Stimulated activated CD8-positive, alpha-beta memory T cell treated with anti-CD3 and anti-CD28 coated beads, Interleukin-15, amount 100 ng/mL, for 4 hours (primary cell): ENCODE measurements at places on chromosomes 13 and 19.
A peak's percentile ranks its signal among the peaks of the same experiment; 100 is the strongest.

DNA sequence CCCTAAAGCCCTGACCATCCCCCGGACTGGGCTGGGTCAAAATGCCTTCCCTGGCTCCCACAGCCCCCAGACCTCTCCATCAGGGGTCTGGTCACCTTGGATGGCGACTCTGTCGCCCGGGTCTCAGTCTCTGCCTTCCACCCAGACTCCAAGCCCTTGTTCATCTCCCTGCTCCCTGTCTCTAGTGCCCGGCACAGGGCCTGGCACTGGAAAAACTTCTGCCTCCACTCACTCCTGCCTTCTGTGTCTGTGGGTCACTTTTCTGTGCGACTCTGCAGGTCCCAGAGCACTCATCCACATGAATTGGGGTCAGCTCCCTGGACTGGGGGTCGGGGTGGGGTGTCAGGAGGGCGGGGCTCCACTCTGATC, 1.1 kb downstream of the ZNF787 start:
- DNase-seq, result no peak

- no peak for DNase-seq
Measured at GRCh38 chr13:99296398-99296797, 10.8 kb downstream of the GPR183 start.

- DNase-seq, result no peak
Measured at GRCh38 chr19:34838753-34839431, 65.9 kb upstream of the ZNF599 start.

- DNase-seq, result no peak
Measured at GRCh38 chr19:22515435-22515834, 93.3 kb upstream of the ZNF98 start.

GRCh38 chr19:47697863-47698609, 15.2 kb upstream of the EHD2 start:
- DNase-seq, result no peak

DNA sequence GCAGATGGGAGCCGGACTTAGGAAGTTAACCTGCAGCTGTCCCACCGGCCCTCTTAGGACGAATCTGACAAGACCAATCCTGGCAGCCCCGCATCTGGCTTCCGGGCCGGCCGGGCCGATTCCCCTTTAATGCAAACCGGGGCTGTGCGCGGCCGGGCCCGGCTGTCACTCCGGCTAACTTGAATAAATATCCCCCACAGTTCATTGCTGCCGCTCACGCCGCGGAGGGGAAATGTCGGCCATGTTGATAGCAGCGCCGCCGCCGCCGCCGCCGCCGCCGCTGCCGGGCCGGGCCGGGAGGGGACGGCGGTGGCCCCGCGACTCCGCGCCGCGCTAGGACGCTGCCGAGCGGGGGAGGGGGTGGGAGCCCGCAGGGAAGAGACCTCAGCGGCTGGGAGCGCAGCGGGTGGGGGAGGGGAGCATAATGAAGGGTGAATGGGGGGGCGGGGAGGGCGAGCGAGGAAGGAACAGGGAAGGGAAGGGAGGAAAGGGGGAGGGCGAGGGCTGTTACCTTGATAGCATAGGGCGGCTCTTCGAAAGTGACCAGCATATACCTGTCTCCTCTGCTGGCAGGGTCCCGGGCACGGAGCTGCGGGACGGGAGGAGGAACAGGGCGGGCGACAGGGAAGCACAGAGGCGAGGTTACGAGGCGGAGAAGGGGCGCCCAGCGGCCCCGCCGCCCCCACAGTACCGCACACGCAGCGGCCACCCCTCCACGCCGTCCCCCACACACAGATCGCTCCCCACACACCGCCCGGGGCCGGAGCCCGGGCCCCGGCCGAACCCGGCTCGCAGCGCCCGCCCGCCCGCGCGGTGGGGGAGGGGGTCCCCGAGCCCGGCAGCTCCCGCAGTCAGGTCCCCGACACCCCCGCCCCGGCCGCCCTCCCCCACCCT, 1.1 kb downstream of the INTS6 start:
- DNase-seq, result peak; percentile 54

DNA sequence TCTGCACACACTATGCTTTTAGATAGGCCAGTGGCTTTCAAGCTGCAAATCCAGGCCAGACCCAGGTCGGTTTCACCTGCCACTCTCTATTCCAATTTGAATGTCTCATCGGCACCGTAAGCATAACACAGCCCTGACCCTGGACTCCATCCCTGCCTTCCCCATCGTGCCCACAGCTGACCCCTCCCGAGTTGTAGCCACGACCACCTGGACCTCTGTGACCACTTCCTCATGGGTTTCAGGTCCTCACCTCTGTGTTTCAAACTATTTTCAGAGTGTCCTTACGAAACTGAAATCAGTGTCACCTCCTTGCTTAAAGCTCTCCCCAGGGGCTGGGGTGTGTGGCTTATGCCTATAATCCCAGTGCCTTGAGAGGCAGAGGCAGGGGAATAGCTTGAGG, 9.0 kb upstream of the HSH2D start:
- no peak for DNase-seq

GRCh38 chr13:95349267-95349666, 48.0 kb upstream of the ABCC4 start:
- DNase-seq, result no peak

DNA sequence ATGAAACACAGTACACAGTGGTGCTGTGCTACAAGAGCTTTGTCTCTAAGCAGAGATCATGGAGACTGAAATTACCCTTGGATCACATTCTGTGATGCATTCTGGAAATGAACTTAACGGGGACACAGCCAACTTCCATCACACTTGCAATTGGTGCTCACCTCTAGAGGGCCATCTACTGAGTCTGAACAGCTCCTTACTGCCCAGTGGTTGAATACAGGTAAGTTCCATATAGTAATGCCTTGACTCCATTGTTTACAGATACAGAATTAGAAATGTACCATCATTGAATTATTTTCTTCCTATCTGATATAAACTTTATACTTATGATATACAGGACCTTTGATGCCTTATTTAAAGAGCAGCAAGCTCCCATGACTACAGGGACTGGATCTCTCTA, 686.4 kb downstream of the PCDH9 start:
- DNase-seq, result no peak

- no peak for DNase-seq
Measured at GRCh38 chr13:96002322-96003131, 50.7 kb downstream of the UGGT2 start.

DNA sequence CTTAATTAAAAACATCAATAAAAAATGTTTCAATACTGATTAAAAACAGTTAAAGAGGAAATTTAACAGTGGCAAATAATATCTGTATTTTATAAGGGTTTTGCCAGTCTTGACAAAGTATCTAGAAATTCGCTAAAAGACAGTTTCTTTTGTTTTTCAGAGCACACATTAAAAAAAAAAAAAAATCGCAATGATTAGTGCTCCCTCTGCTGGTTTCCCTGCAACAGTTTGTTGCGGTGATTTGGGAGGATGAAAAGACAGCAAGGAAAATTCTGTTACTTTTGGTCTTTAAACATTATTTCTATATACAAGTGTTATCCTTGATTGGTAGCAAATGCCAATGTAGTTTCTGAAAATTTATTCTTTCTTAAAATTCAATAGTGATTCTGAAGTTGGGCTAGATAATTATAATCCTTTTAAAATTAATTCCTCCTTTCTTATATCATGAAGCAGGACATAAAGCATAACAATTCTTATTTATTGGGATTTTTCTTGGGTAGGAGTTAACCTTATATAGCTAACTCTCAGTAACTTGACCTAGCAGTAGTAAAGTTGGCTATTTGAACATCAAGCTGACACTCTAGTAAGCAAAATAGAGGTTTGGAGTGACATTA, 23.1 kb upstream of the SPRY2 start:
- DNase-seq, result no peak

- DNase-seq, result no peak
Measured at GRCh38 chr13:91747186-91747585, 348.8 kb downstream of the GPC5 start.

DNA sequence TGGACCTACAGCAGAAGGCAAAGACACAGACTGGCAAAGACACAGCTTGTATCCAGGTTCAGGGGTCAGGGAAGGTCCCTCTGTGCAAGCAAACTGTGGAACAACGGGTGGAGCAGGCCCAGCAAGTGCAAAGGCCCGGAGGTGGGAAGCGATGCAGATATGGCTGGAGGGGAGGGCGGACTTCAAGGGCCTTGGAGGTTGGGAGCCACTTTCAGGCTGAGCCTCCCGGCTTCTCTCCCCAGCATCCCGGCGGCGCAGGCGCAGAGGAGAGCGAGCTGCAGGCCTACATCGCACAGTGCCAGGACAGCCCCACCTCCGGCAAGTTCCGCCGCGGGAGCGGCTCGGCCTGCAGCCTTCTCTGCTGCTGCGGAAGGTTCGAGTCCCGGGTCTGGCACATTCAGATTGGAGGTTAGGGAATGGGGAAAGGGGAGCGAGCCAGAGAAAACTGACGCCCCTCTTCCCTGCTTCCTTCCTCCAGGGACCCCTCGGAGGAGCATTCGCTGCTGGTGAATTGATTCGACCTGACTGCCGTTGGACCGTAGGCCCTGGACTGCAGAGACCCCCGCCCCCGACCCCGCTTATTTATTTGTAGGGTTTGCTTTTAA, 2.1 kb upstream of the PNPLA6 start:
- DNase-seq, result no peak

DNA sequence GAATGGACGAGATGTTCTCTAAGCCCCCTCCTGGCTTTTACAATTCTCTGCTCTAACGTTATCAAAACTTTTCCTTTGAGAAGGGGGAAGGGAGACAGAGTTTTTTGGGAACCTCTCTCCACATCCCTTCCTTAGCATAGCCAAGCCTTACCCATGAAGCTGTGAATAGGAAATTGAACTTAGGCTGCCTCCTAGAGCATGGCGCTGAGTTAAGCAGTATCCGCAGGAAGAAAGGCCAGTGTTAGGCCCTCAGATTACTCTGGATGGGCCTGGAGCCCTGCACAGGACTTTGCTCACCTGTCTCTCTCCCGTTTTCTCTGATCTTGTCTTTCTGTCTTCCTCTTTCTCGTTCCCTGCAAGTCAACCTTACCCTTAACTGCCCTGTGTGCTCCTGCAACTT, 39.6 kb downstream of the CYP2B6 start:
- DNase-seq, result no peak

- no peak for DNase-seq
Measured at GRCh38 chr13:113769881-113770280, 10.9 kb downstream of the TMEM255B start.

- no peak for DNase-seq
Measured at GRCh38 chr19:47284324-47284899, 9.7 kb downstream of the INAFM1 start.

- no peak for DNase-seq
Measured at GRCh38 chr13:21106089-21106488, 44.7 kb upstream of the LATS2 start.

DNA sequence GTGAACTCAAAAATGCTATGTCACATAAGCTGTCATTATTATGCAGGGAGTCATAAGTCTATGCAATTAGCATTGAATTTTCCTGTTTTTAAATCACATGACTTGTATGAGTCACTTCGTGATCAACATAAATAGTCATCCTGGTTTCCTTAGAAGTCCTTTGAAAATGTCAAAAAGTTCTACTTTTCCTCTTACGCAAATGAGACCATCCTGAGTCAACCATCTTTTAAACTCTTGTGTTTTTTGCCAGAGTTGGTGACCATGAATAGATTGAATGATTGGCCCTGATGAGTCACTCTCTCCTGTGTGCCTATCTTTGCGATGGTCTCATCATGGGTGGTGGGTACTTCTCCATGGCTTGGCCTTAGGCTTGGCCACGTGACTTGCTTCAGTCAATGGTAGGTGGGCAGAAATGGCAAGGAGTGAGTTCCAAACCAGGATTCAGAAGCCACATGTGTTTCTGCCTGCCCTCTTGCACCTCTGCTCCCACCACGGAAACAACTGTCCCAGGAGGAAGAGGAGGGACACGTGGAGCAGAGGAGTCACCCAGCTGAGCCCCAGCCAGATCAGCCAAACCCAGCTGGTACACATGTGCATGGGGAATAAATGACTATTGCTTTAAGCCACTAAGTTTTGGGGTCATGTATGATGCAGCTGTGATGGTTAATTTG, 123.5 kb upstream of the CACNA1A start:
- no peak for DNase-seq

GRCh38 chr19:7622933-7623685, 6.2 kb downstream of the XAB2 start:
- DNase-seq, result no peak

DNA sequence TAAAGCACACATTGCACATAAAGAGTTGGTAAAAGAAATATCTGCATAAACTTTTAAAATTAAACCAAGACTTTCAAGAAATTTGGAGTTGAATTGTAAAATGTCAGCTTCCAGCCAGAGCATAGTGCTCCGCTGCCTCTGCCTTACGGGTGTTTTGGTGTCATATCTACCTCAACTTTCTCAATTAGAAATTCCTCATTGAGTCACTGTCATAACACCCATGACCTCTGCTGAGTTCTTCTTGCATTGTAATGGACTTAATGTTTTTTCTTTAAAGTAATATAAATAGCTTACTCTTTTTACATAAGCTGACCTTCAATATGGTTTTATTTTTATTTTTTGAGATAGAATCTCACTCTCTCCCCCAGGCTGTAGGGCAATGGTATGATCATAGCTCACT, 551.0 kb upstream of the NBEA start:
- no peak for DNase-seq

- DNase-seq, result no peak
Measured at GRCh38 chr19:51461723-51462161, 3.5 kb upstream of the SIGLEC8 start.

DNA sequence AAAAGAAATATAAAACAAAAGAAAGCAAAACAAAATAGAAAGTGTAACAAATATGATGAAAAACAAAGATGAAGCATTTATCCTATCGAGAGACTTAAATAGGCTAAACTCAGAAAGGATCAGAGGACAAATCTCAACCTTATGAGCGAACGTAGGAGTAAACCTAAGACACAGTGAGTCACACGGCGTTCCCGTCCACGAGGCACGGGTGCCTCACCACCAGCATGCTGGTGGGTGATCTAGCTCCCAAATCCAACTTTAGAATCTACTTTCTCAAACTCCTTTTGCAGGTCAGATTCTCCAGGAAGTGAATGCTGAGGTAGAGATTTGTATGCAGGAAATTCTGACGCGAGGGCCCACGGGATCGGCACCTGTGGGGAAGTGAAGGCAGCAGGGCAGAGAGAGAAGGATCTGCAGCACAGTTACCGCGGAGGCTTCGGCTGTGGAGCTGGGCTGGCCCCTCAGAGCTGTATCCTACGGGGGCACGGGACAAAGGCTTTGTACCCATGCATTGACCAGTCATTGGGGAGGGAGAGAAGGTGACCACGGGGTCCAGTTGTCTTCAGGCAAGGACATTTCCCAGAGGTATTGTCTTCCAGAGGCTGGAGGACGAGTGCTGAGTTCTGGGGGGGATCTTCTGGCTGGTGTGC, 7.5 kb upstream of the MIER2 start:
- DNase-seq, result no peak
